ENCODE measurements at places on chromosomes 7 and 10.

DNA sequence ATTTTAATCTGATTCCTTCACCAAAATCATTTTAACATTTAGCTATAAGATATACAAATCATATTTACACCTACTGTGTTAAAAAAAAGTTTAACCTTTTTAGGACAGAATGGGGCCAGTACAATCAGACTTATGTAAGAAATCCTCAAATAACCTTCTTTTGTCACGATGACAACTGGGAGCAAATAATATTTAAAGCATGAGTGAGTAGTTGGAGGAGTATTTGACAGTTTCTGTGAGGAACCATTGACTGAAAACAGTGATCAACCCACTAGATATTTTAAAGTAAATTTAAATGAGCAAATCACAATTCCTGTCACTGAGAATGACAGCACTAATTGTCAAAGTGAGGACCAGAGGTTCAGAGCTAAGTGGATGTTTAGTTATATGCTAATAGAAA, 289.1 kb downstream of the CNTNAP2 start:
- no peak for DNase-seq

DNA sequence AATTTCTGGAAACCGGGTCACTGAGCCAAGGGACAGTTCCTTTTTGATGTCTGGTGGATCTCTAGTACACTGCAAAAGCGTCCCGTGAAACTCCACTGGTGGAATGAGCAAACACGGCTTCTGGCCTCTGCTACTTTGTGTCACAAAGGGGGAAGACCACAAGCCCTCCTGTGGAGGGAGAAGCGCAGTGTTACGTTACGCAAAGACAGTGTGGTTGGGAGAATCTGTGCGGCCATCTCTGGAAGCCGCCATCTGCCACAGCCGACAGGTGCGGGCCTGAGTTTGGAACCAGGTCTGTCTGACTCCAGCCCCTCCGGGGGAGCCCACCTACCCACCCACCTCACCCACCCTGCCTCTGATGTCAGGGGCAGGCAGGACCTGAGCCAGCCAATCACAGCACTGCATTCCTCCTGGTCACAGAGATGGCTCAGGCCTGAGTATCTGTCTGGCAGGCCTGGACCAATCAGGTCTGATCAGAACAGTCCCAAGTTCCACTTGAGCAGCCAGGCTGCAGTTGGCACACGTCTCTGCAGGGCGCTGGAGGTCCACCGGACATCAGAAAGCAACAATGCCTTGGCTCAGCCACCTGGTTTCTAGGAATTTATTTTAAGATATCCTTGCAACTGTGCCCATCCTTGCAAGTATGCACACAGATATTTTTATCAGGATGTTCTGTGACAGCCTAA, 3.0 kb upstream of the CYP2W1 start:
- DNase-seq, result no peak

DNA sequence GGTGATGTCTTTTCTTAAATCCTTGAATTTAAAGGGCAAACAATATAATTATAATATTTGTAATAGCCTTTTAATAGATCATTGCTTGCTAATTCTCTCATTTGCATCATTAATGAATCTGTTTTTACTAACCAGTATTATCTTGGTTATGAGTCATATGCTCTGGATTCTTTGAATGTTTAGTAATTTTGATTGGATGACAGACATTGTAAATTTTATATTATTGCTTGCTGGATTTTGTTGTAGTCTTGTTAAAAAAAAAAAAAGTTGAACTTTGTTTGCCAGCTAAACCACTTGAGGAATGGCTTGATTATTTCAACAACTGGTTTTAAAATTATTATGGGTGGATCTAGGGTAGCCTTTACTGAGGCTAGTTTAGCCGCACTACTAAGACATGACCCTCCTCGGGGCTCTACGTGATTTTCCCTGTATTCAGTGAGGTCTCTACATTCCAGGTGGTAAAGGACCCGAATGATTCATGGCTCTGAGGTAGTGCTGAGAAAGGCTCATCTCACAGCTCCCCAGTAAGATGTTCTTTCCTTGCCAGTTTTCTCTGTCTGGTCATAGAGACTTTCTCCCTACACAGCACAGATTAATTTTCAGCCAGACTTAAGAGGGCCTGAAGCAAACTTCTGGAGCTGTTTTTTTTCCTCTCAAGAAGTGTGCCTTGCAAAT, 8.5 kb downstream of the C10orf90 start:
- no peak for DNase-seq

DNA sequence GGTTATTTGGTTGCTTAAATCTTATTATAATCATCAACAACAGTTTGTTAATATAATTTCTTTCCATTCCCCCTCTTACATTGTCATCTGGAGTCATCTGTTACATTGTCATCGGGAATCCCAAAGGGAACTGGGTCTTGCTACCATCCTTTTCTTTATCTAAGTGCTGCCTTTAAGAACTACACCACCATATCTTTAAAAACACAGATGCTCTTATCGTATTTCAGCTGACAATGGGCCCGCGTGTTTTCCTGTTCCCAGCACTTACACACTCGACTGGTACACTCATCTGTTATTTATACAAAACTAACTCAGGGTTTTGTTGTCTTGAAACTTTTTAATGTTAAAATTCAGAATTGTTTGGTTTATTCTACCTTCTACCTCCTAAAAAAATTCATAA, 256.2 kb upstream of the MGMT start:
- no peak for DNase-seq

DNA sequence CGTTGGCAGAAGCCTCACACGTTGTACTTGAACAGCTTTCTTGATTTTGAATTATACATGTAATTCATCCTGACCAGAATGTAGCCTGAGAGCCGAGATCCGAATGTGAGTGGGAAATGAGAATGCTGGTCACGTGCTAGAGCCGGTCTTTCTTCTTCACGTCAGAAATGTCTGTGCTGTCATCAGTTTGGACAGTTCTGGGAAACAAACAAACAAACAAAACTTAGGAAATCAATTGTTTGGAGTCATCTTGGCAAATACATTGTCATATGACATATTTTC, 729.8 kb downstream of the LRMDA start:
- DNase-seq, result no peak

GRCh38 chr10:129544205-129545202, 77.5 kb downstream of the MGMT start:
- DNase-seq, result no peak

DNA sequence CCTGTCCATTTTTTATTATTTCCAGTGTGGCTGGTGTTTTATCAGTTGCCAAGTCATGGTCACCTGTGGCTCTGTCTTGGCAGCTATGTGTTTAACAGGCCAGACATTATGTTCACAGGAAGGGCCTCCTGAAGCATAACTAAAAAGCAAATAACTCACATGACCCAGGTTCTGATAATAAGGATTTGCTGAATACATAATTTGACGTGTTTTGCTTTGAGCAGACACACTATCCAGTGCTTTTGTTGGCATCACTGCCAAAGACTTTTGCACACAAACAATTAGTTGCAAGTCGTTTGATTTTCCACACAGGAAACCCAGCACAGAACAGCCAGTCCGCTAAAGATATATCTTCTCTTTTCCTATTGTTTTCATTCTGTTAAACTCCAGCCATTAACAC, 173.6 kb downstream of the ARL4A start:
- no peak for DNase-seq

GRCh38 chr7:107658467-107658866, 2.2 kb upstream of the SLC26A4 start:
- DNase-seq, result no peak
